Mucosa of gallbladder (tissue), 1 donor: ENCODE measurements at places on chromosomes 2 and 18.

GRCh38 chr2:96594691-96595152, 43.4 kb downstream of the KANSL3 start:
- no peak for DNase-seq

DNA sequence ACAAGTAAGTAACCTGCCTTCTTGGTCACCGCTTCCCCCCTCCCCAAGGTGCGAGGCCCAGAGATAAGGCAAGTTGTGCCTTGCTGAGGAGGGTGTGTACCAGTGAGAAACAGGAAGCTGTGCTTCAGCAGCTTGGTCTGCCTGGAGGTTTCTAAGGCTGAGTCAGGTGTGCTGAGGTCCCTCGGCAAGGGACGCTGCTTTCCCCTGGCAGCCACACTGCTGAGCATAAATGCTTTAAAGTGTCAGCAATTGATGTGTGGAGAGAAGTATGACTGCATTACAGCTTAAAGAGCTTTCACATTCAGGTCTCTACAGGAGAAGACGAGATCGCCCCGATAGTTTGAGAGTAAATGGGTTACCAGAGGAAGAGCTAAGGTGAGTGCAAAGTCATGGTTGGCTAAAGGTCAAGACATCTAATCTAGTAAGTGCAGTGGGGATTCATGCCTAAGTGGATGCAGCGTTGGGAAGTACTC, 86.9 kb downstream of the LIMS1 start:
- peak; percentile 46 for DNase-seq

DNA sequence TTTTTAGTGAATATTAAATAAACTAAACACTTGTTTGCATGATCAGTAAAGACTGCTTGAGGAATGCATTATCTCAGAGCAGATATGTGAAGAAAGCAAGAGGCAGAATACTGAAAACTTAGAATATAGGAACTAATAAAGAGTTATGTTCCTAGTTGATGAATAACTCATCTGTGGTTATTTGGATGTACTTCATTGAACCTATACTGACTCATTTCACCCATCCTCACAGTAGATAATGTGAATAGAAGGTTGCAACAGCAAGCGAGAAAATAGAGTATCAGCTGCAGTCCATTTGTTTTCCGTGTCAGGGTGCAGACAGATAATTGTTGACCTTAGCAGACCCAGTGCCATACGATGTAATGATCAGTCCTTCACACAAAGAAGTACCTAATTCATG, 945.7 kb upstream of the LRRTM1 start:
- DNase-seq: no peak

DNA sequence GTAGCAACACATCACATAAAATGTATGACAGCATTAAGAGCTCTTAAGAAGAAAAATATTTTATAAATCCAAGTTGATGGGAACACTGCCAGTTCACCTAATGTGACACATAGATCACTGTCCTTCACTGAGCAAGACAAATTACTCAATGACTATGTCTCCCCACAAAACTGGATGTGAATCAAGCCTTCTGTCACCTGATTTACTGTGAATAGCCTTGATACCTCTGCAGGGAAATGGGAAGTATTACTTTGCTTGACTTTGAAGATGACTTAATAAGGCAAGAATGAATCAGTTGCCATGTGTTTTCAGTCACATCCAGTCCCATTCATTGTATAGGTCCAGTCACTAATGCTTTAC, 94.6 kb downstream of the NYAP2 start:
- no peak for DNase-seq

DNA sequence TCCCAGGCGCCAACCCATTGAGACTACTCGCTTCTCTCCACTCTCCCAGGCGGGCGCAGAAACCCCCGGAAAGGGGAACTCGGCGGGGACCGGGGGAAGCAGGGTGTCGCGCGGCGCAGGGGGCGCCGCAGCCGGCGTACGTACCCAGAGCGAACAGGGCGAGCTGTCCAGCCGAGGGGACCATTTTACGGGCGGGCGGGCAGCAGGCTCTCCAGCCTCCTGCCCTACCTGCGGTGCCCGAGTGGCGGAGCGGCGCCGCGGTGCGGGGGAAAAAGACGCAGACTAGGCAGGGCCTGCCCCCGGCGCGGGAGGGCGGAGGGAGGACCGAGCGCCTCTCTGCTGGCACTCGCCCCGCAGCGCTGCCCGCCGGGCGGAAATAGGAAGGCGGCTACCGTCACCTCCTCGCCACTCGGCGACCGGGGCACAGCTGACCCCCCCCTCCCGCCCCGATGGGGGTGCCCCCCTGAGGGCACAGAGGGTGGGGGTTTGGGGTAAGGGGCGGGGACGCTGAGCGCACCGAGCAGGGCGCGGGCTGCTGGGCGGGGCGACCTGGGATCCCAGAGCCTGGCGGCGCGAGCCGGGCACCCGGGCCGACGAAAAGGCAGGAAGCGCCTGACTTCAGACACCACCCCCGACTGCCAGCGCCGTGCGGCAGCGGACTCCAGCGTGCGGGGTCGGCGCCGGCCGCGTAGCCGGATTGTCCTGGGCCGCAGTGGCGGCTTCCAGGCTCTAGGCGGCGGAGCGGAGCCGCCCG, at the start of gene TGFA:
TGFA (minus strand) TSS at position 243 of the 754 bp plus-strand sequence; CDS start at position 184, 59 bp downstream.
- DNase-seq: peak; percentile 88

DNA sequence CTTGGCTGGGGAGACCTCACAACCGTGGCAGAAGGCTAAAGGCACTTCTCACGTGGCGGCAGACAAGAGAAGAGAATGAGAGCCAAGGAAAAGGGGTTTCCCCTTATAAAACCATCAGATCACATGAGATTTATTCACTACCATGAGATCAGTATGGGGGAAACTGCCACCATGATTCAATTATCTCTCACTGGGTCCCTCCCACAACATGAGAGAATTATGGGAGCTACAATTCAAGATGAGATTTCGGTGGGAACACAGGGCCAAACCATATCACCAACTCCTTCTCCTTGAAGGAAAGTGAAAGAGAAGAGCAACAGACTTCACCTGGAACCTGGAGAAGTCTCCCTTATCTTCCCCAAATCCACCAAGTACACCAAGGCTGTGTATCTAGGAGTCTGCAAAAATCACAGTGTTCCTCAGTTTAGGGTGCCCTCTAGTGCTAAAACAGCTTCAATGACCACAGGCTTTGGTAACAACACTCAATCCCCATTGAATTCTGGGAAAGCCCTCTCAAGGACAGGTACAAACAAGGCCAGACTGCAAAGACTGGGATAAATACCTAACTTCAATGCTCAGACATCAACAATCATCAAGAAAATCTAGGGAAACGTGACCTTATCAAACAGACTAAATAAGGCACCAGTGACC, 148.8 kb upstream of the SRD5A2 start:
- DNase-seq: no peak

GRCh38 chr18:9861157-9861556, 24.6 kb upstream of the TXNDC2 start:
- DNase-seq: no peak

DNA sequence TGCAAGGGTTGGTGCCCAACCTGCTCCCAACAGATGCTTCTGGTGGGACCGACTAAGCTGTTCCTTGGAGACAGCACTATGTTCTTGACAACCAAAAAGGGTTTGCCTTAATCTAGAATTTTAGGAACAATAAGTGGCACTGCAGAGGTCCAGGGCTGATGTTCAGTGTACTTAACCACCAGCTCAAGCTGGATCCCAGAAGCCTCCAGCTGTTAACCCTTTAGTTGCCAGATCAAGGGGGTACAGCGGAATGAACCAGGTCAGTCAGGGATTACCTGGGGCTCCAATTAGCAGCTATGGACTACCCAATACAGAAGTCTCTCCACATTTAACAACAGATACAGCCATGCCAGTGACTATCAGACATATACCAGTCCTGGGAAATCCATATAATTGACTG, 3.5 kb downstream of the GPR75 start:
- no peak for DNase-seq

DNA sequence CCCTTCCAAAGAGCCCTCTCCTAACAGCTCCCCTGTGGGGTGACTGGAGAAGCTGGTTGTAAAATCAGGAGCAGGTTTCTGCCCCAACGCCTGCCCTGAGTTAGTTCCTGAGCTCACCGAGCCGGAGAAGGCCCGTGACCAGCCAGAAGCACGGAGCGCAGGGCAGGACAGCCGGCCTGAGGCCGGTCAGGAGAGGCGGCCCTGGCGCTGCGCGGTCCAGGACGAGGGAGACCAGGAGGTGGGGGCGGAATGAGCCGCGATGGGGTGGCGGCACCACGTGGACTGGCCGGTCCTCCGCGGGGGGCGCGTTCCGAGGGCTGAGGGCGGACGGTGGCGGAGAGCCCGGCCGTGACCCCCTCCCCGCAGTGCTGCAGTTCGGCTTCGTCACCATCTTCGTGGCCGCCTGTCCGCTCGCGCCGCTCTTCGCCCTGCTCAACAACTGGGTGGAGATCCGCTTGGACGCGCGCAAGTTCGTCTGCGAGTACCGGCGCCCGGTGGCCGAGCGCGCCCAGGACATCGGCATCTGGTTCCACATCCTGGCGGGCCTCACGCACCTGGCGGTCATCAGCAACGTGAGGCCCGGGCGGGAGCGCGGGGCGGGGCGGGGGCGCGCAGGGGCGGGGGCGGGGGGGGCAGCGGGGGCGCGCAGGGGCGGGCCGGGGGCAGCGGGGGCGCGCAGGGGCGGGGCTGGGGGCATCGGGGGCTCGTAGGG, 29.0 kb downstream of the ANO7 start:
- DNase-seq: peak; percentile 63

DNA sequence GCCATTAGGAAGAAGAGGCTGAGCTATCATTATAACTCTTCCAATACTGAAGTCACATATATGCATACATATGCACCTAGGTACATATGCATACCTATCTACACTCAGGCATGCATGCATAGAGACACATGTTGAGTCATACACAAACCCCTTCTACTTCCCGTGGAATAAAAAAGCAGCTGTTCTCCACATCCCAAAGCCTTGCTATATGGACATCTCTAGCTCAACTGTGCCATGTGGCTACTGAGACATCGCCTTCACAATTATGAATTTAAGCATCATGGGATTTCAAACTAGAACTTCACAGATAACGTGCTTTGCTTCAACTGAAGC, 120.5 kb downstream of the ANKRD44 start:
- DNase-seq: no peak

GRCh38 chr2:226580403-226580802, 219.2 kb downstream of the IRS1 start:
- no peak for DNase-seq

DNA sequence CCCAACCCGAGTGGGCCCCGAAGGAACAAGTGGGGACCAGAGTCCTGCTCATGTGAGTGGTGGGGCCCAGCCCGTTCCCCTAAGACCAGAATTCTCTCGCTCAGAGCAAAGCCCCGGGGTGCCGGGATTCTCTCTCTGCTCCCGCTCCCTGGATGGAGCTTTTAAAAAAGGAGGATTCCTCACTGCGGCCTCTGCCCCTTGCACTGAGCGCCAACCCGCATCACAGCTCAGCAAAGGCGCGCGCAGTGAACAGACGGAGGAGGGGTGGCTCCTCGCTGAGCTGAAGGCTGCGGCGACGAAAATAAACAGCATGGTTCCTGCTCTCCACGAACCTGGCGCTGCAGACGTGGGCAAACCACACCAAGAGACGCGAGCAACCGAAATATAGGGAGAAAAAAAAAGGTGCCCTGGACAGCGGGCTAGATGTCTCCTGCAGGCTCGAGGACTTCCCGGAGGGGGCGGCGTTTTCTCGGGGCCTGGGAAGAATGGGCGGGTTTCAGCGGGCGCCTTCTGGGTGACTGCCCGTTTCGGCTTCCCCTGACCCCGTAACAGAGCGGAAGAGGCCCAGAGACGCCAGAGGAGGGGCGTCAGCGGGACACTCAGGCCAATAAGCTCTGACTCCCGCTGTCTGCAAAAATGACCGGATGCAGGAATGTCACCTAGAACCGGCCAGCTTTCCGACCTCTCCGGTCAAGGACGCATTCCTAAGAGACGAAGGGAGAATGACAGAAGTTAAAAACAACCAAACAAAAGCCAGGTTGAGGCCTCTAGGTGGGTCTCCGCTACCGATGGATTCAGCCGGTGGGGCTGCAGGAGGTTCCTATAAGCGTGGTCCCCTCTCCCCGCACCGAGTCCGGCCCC, 819 bp upstream of the KLF11 start:
- peak; percentile 76 for DNase-seq

- no peak for DNase-seq
These were observed 2.9 kb downstream of the DUSP11 start for GRCh38 chr2:73776869-73777519.

- DNase-seq: no peak
These were observed 72.1 kb upstream of the MAP4K4 start for GRCh38 chr2:101625387-101625786.

GRCh38 chr18:45820106-45820745, 5.2 kb upstream of the SIGLEC15 start:
- DNase-seq: no peak

GRCh38 chr2:59694176-59694575, 859.3 kb downstream of the BCL11A start:
- no peak for DNase-seq

DNA sequence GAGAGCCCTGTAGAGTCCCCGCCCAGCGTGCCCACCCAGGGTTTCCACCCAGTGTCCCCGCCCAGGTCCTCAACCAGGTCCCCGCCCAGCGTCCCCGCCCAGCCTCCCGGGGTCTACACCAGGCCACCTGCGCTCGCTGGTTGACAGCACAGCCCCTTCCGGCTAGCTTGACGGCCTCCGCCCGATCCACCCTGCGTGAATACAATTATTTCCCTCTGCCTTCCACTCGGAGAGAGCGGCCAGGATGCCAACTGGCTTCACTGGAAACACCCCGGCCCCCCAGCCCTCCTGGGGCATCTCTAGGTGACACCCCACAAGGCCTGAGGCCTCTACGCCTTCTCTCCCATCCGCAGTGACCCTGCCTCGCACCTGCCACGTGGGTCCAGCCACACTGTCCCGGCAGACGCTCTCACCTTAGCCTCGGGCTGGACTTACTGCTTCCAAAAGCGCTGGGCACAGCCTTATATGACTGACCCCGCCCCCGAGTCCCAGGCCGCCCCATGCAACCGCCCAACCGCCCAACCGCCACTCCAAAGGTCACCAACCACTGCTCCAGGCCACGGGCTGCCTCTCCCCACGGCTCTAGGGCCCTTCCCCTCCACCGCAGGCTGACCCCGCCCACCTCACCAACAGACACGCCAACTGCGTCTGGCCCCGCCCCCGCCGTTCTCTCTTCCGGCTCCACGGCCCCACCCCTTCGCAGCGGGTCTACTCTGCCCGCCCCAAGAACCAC, 188.1 kb downstream of the LAMA1 start:
- no peak for DNase-seq

GRCh38 chr2:216687646-216688045, 7.7 kb downstream of the IGFBP5 start:
- no peak for DNase-seq

DNA sequence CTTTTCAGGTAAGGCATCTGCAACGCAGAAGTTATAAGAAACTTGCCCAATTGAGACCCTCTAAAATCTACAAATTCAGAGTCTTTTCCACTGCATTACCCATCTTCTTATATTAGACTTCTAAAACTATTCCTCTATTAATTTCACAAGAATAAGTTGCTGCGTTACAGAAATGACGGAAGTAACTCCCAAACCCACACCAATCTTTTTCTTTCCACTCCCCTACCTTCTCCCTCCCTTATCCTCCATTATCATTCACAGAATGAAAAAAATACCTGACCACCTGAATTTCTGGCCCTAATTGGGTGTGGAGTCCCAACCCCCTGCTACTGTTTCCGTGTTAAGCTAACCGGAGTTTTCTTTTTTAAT, 689 bp downstream of the RPRD1A start:
- no peak for DNase-seq

GRCh38 chr2:21759819-21760218, 636.1 kb downstream of the TDRD15 start:
- no peak for DNase-seq
